ENCODE measurements at places on chromosomes 16 and 17.

DNA sequence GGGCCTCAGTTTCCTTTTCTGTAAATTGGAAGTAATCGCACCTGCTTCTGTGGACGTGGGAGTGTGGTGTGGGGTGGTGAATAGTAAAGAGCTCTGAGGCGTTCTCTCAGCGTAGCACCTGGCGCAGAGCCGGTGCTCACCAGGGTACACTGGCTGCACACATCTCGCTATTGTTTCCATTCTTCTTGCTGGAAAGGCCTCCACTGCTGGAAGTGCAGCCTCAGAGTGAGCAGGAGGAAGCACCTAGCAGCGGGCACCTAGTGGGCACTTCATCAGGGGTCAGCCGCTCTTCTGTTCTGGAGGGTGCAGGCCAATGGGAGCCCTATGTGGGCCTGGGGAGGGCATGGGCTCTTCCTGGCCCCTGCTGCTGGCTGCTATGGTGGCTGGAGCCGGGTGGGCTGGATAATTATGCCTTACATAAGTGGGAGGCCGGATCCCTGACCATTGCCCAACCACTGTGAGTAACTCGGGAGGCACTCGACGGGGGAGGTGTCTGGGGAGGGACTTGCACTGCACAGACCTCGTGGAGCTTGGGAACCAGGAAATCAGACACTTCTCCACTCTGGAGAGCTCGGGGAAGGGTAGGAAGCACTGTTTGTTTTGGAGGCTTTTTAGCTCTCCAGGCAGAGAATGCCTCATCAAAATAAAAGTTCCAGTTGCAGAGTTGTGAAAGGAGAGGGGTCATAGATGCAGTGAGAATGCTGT is 1.7 kb downstream of the MAP2K3 start:
- DNase-seq: peak; percentile 99

GRCh38 chr17:38563362-38564253 is 42.1 kb downstream of the SRCIN1 start:
- DNase-seq: no peak

DNA sequence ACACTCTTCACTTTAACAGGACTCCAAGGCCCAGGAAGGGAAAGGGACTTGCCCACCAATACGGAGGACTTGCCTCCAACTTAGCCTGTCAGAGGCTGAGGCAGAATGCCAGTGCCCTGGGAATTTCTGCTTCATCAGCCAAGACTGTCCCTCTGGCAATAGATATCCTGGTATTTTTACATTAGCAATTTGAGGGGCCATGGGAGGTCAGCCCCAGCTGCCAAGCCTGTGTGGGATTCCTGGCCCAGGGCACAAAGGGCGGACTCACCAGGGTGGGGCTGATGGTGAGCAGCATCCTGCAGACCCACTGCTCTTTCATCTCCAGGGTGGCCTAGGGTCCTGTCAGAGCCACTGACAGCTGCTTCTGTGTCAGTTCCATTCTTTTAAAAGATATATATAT is 78.3 kb upstream of the CIBAR2 start:
- no peak for DNase-seq

DNA sequence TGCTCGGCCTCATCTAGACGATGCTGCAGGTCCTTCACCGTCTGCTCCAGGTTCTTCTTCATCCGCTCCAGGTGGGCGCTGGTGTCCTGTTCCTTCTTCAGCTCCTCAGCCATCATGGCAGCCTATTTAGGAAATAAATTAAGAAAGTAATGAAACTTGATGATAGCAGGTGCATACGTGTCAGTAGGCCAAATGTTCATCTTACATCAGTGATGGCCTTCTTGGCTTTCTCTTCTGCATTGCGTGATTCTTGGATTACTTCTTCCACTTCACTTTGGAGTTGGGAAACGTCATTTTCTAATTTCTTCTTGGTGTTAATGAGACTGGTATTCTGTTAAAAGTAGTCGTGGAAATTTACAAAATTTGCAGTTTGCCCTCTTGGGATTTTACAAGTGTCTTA is 20.1 kb upstream of the MYH13 start:
- DNase-seq: no peak

GRCh38 chr17:32773856-32774694 is 102.8 kb downstream of the MYO1D start:
- no peak for DNase-seq

GRCh38 chr16:67979955-67980678 is at the start of gene DPEP3:
DPEP3 (minus strand) TSS chr16:67980499; CDS start chr16:67980380, 119 bp downstream.
- no peak for DNase-seq

DNA sequence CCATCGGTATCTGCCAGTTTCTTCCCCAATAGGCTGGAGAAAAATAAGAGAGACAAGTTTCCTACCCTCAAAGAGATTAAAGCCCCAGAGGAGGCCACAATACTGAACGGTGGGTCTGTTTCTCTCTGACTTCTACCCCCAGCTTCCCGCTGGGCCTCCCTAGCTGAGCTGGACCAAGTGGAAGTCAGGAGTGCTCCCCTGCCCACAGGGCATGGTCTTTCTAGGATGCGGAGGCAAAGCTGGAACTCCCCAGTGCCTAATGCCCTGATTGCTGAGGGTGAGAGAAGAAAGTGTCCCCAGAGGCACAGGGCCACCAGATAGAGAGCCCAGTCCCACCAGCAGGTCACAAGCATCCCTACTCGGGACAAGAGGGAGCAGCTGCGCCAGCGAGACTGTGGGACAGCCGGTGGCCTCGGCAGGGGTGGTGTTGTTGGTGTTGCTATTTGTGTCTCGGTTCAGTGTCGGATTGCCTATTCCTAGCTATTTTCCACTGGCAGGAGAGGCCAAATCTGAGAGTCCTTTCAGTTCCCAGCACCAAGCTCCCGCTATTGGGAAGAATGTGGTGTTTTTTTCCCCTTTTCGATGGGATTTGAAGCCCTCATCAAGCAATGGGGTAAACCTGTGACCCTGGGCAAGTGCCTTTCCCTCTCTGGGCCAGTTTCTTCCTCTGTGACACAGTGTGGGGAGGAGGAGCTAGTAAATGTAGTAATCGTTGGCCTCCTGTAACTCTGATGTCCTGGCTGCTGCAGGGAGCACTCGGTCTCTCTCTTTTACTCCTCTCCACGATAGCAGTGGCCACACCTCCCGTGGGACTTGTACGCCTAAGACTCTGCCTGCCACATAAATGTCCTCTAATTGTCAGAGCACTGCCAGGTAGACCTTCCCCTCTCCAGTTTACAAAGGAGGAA is 22.5 kb upstream of the TBX2 start:
- no peak for DNase-seq

- DNase-seq: no peak
Measured at GRCh38 chr17:46983782-46984181, 4.7 kb upstream of the RPRML start.

DNA sequence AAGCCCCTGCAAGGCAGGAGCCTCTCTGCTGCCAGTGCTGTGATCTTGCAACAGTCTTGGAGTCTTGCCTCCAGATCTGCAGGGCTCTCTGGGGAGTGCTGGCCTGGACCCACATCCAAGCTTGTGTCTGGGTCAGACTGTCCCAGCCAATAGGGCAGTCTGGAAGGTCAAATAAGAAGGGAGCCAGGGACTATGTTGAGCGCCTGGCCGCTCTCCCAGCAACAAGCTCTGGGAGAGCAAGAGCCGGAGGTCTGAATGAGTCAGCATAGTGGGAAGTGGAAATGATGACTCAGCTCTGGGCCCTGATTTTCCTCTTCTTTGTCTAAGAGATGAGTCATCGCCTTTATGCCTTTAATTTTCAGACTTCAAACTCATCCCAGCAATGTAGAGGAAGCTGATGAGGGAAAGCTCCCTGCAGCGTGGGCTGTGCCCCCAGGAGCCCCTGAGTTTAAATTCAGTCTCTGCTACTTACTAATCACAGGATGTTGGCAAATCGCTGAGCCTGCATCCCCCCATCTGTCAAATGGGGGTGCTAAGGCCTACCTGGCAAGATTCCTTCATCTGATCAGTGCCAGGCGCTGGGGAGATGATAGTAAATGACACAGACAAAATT is 43.6 kb upstream of the HAPSTR1 start:
- peak; percentile 99 for DNase-seq

DNA sequence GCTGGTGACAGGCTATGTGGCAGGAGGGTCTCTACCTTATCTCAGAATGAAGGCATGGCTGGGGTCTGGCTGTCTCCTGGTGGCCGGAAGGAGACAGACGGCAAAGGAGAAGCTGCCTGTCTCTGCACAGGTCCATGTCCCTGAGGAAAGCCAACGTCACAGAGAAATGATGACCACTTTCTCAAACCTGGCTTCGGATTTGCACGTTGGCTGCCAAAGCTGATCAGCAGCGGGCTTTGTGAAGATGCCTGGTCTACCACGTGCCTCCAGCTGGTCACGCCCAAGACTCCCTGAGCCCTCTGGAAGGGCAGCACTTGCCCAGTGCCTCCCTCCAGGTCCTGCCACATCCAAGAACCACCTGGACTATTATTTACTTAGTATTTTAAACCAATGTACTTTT is 8.4 kb downstream of the DEXI start:
- no peak for DNase-seq

DNA sequence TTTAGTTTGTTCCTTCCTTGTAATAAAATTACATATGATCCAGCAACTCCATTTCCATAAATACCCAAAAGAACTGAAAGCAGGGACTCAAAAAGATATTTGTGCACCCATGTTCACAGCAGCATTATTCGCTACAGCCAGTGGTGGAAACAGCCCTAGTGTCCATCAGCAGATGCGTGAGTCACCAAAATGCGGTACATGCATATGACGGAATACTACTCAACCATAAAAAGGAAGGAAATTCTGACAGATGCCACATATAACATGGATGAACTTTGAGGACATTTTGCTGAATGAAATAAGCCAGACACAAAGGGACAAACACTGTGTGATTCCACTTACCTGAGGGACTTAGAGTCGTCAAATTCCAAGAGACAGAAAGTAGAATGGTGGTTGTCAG is 9.1 kb upstream of the SLC47A2 start:
- no peak for DNase-seq

DNA sequence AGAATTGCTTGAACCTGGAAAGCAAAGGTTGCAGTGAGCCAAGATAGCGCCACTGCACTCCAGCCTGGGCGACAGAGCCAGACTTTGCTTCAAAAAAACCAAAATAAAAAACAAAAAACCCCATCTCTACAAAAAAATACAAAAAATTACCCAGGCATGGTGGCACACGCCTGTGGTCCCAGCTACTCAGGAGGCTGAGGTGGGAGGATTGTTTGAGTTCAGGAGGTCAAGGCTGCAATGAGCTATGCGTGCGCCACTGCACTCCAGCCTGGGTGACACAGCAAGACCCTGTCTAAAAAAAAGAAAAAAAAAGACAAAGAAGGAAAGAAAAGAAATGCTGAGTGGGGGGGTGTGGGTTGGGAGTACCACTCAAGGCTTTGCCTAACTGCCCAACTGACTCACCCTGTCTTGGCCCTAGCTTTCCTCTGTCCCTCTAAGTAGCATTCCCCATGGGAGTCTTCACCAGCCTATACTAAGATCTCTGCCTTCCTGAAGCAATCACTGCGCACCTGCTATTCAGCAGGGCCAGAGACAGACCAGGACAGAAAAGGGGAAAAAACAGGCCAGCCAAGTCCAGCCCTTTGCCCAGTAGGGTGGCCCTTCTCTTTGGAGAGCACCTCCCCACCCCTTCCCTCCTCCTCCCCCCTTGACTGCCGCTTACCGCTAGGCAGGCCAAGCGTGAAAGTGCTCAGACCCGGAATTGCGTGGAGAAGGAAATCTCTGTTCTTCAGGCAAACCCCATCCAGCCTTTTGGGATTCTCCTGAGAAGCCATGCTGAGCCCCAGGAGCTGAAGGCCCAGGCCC is 45.8 kb downstream of the RTN4RL1 start:
- no peak for DNase-seq

DNA sequence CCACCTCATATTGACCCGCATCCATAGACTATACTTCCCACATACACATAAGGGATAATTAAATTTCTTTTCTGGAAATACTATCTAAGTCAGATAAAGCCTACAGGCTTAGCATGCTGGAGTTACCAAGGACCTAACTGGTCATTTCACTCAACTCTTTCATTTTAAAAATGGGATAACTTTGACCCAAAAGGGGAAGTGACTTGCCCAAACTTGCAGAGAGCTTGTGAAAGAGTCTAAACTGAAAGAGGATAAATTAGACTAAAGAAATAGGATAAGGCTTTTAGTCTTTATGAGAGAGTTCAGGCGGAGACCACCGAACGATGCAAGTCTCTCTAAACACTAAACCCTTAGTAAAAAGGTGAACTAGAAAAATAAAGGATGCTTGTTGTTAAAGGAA is 3.9 kb upstream of the KRT33A start:
- no peak for DNase-seq

- no peak for DNase-seq
Measured at GRCh38 chr17:73476890-73477350, 165.1 kb upstream of the CDC42EP4 start.

DNA sequence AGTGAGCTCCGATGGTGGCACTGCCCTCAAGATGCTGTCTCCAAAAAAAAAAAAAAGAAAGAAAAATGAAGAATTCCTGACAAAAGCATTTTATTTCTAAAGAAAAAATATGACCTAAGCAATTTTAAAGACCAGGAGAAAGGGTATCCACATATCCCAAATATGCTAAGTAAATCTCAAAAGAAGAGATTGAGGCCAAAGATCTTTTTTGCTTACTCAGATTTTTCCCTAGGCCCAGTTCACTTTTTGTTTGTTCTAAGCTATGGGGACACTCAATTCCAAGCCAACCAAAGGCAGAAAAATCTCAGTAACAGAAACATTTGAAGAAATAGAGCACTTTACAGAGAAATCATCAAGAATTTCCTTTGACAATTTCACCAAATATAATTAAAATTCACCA is 150.8 kb downstream of the SOX9 start:
- DNase-seq: no peak

- DNase-seq: no peak
Measured at GRCh38 chr17:69447726-69448125, 33.2 kb downstream of the MAP2K6 start.

DNA sequence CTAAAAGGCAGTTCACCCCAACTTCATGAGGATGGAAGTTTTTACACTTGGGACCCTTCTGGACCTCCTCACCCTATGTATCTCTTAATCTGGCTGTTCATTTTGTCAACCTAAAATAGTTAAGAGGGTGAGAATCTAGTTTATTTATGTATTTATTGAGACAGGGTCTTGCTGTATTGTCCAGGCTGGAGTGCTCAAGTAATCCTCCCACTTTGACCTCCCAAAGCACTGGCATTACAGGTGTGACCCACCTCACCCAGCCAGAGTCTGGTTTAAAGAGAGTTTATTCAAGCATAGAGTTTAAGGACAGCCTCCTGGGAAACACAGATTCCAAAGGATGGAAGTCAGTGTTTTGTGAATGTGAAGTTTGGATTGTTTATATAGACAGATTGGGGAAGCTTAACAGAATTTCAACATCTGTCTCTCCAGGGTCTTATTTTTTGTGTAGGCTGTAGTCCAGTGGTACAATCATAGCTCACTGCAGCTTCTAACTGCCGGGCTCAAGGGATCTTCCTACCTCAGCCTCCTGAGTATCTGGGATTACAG is 8.0 kb upstream of the APPBP2 start:
- DNase-seq: no peak

DNA sequence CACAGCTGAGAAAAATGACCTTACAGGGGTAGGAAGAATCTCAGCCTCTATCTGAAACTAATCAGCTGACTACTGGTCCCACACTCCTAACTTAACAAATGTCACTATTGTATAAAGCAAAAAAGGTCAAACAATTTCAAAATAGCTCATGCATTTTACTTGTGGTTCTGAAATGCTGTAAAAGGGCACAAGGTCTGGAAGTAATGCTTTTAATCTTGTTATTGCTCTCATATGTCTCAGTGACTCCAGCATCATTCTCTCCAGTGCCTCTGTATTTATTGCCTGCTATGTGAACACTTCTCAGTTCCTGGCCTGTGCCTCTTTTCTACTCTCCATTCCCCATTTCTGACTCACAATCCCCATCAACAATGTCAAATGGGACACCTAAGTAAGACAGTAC is 937.7 kb downstream of the CDH11 start:
- no peak for DNase-seq

Measured in MCF 10A (cell line).